Aorta (tissue), 5 donors: ENCODE measurements at places on chromosomes 11 and 22. TPM values are rescaled to one million over a fixed set of nuclear protein-coding genes. Genes with fewer than 3 reads are reported as not detected.

DNA sequence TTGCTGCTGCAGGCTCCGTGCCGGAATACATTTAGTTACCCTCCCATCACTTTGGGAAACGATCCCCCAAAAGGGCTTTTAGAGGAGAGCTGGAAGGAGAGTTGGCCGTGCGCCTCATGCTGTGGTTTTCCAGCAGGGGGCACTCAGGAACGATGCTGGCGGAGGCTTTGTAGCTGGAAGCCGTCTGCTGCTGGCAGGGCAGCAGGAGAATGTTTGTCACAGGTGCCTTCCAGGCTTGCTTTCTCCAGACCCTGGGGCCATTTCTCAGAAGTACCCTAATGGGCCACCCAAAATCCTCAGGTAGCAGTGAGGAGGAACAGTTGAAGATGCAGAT is 30.0 kb upstream of the CABP7 start:
- DNase-seq, result no peak
- H3K27me3 ChIP-seq, result no peaks in the 10 kb centered on the region
- no peaks in the 10 kb centered on the region for H3K4me1 ChIP-seq
- no peaks in the 10 kb centered on the region for H3K36me3 ChIP-seq

DNA sequence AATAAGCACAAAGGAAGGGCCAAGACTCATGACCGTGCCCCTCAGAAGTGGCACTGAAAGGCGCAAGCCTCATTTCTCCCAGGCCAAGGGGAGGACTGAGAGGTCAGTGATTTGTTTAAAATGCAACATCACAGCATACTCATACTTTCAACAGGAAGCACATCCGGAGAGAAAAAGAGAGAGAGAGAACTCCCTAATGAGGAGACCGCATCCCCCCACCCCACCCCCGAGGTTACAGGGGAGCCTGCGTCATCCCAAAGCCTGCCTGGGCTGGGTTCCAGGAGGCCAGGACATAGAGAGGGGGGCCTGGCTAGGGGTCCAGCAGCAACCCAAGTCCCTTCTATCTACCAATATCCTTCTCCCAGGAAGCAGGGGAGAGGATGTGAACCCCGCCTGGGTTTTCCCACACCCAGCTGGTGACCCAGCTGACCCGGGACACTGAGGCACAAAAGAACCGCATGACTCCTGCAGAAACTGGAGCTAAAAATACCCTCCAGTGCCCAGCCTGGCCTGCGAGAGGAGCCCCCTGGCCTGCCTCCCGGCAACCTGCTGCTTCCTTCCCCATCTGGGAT is 3.8 kb downstream of the CSNK1E start:
- no peaks in the 10 kb centered on the region for H3K27me3 ChIP-seq
- no peak overlapping the region for H3K4me3 ChIP-seq
- H3K36me3 ChIP-seq, result no peaks in the 10 kb centered on the region
- peak; percentile 91 for DNase-seq
- H3K4me1 ChIP-seq, result peaks cover 2% of the 10 kb centered on the region

DNA sequence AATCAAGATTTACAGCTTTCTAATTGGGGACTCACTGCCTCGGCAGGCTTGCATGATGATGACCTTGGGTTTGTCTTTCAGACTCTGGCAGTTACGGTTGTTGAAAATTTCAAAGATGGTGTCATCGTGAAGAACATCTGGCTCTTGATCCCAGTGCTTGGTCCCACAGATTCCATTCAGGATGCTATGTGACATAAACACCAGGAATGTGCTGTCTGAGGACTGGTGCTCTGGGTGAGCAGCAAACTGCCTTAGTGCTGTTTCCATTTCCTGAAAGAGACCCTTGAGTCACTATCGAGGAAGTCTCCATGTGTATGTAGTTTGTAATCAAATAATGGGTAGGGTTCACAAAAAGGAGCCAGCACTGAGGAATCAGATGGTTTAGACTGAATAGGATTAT is 7.1 kb downstream of the CASP12 start:
- no peak overlapping the region for H3K4me3 ChIP-seq
- H3K36me3 ChIP-seq, result peaks cover 6% of the 10 kb centered on the region
- H3K4me1 ChIP-seq, result peaks cover 3% of the 10 kb centered on the region
- H3K27me3 ChIP-seq, result no peaks in the 10 kb centered on the region

GRCh38 chr11:76621466-76621865 is 49.1 kb downstream of the LRRC32 start:
- peak overlapping the region; percentile 38 for H3K27ac ChIP-seq
- H3K4me1 ChIP-seq, result no peaks in the 10 kb centered on the region
- no peaks in the 10 kb centered on the region for H3K36me3 ChIP-seq

DNA sequence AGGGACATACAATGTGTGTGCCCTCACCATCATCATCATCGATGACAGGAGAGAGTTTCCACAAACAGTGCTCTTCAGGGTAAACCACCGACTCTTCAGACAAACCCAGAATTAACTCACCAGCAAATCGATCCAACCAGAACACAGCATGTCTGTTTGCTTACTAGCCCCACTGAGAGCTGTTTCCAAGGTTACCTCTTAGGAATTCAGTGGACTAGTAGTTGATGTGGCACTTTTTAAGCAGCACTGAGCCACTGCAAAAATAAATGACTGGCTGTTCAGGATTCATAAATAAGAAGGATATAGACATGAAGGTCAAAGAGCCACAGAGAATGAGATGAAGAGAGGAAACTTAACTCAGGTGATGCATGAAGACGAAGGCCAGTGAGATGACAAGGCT is 83.1 kb downstream of the PARVA start:
- H3K27ac ChIP-seq, result no peak overlapping the region
- peaks cover 6% of the 10 kb centered on the region for H3K4me1 ChIP-seq
- no peak for DNase-seq
- no peaks in the 10 kb centered on the region for H3K27me3 ChIP-seq

- no peak overlapping the region for H3K27ac ChIP-seq
- no peaks in the 10 kb centered on the region for H3K36me3 ChIP-seq
- H3K27me3 ChIP-seq, result no peaks in the 10 kb centered on the region
- no peaks in the 10 kb centered on the region for H3K4me1 ChIP-seq
These were observed 30.9 kb upstream of the CACNG2 start for GRCh38 chr22:36734171-36735058.

DNA sequence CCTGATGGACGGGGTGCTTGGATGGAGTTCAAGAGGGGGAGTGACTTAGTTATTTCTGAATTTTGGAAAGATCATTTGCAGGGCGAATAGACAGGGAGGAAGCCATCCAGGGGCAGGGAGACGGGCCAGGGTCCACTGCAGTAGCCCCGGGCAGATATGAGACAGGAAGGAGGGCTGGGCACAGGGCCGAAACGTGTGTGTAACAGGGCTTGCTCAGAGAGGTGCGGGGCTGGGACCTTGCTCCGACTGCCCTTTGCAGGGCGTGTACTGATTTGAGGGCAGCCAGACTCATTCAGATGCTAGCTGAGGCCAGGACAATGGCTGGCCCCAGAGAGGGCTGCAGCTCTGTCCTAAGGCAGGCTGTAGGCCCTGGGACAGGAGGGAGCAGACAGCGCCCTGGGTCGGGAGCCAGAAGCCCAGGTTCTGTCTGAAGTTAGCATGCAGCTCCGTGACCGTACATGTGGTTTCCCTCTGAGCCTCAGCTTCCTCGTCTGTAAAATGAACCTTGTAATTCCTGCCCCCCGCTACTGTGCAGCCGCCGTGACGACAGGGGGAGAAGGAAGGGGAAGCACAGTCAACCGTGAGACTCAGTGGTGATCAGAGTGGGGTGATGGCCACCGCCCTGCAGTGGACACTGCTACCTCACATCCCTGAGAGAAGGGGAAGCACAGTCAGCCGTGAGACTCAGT is 103.4 kb downstream of the PHF21B start:
- H3K27ac ChIP-seq, result no peak overlapping the region
- no peaks in the 10 kb centered on the region for H3K27me3 ChIP-seq
- H3K36me3 ChIP-seq, result no peaks in the 10 kb centered on the region
- no peaks in the 10 kb centered on the region for H3K4me1 ChIP-seq
- no peak for DNase-seq
- H3K4me3 ChIP-seq, result no peak overlapping the region

DNA sequence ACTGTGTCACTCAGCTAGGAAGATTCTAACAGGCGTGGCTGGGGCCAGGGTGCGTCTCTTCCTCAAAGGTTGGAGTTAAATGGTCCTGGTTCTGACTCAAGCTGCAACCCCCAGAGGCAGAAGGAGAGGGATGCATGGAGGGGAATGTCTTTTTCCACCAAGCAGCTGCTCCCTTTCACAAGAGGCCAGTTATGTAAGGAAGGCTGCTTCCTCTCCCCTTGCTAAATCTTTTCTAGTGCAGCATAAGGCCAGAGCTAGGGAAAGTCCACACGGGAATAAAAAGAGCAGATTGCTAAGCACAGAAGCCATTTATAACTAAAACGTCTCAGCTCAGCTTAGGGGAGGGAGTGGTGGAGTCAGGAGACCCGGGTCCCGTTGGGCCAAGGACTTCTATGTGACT is 10.0 kb downstream of the PVALB start:
- no peak overlapping the region for H3K27ac ChIP-seq
- no peak overlapping the region for H3K4me3 ChIP-seq
- no peak for DNase-seq
- H3K4me1 ChIP-seq, result no peaks in the 10 kb centered on the region
- no peaks in the 10 kb centered on the region for H3K36me3 ChIP-seq

DNA sequence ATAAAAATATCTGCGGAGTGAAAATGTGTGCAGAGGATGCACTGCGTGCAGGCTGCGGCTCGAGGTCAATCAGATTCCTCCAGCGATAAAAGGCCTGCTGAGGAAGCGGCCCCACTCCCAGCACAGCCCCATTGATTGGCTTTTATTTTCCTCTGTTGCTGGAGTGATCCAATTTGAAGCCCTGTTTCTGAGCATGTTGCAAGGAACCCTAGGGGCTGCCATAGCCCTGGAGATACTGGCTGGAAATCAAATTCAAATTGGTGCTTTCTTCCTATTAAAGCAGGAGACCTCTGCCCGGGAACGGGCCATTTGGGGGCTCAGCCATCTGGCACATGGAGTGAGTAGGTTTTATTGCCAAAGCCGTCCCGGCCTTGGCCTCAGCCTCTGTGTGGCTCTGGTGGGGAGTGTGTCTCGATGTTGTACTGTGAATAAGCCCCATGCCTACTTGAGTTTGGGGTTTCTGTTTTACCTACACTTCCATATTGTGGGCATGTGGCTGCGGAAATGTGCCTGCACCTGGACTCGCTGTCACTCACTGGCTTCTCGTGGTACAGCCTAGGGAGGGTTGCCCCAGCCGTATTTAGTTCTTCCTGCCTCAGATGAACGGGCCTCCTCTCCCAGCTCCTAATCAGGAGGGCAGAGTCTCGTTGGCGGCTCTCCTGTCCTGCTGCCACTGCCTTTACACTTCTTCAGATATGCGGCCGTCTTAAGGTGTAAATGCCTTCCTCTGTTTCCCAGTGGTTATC is 25.6 kb downstream of the PARVB start:
- no peaks in the 10 kb centered on the region for H3K4me1 ChIP-seq
- no peak overlapping the region for H3K27ac ChIP-seq
- no peak for DNase-seq

GRCh38 chr11:9399466-9399865 is 15.0 kb downstream of the IPO7 start:
- H3K36me3 ChIP-seq, result no peaks in the 10 kb centered on the region
- no peak for DNase-seq
- H3K4me1 ChIP-seq, result peaks cover 2% of the 10 kb centered on the region
- H3K27me3 ChIP-seq, result no peaks in the 10 kb centered on the region

DNA sequence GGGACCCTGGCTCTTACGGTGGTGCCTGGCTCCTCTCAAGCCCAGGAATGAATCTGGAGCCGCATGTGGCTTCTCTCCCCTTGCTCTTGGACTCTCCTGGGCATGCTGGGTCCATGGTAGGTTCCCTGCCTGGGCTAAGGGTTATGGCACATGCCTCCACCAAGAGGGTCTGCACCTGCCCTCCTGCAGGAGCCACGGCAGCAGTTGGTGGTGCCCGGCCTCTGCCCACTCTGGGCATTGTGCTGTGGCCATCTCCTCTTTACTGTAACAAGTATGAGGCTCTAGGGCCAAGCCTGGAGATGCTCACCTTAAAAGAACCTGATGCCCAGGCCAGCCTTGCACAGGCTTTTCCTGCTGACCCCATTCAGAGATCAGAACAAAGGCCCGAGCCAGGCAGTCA is 104.0 kb upstream of the PITPNB start:
- DNase-seq, result no peak
- no peaks in the 10 kb centered on the region for H3K4me1 ChIP-seq
- H3K27me3 ChIP-seq, result no peaks in the 10 kb centered on the region
- no peak overlapping the region for H3K4me3 ChIP-seq

DNA sequence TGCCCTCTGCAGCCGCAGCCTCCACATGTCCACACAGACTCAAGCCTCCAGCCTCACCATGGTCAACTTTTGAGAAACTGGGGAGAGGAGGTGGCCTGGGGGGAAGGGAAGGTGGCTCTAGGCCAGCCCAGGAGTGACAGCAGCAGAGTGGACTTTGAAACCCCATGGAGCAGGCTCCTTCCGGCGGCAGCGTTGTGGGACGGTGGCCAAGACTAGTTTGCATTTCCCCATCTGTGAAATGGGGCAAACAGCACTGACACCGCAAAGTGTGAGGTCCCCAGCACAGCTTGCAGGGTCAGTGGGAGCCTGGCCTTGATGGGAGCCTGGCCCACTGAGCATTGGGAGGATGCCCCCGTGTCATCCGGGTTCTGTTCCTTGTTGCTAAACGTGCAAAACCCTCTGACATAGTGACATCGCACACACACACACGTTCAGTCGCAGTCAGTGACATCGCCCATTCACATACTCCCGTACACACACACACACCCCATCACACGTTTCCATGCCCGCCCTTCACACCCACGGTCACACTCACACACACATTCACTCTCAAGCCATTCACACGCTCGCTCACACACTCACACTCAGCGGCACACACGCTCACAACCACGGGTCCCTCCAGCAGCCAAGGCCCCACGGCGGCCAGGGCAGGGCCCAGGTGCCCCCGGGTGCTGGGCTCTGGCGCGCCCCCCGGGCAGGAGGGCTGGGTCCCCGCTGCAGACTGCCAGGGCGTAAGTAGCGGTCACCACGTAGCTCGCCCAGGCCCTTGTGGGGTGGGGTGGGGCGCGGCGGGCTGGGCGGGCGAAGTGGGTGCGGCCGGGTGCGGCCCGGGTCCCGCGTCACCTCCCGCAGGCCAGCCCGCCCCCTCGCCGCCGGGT is 585 bp downstream of the CYB5R3 start:
- H3K36me3 ChIP-seq, result no peaks in the 10 kb centered on the region
- peak overlapping the region; percentile 59 for H3K4me3 ChIP-seq
- peak; percentile 71 for DNase-seq
- H3K27me3 ChIP-seq, result no peaks in the 10 kb centered on the region

DNA sequence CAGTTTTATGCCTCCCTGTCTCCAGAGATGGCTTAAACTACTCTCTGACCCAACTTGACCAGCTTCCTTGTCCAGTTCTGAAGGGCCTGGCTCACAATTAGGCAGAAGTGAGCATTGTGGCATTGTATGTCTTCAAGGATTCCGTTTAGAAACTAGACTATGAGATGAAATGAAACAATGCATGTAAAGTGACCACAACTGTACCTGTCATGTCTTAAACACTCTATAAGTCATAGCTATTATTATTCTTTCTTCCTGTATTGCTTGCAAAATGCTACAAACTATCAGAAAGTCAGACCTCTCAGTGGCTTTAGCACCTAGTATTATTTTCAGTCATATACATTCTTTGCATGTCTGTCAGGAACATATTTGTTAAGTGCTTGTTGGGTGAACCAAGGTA is 127.9 kb upstream of the MTMR2 start:
- no peaks in the 10 kb centered on the region for H3K27me3 ChIP-seq
- no peak overlapping the region for H3K4me3 ChIP-seq
- no peaks in the 10 kb centered on the region for H3K36me3 ChIP-seq
- DNase-seq, result no peak
- H3K4me1 ChIP-seq, result peaks cover 10% of the 10 kb centered on the region

GRCh38 chr22:39117585-39118191 is 20.6 kb downstream of the APOBEC3H start:
- H3K27ac ChIP-seq, result no peak overlapping the region
- no peaks in the 10 kb centered on the region for H3K4me1 ChIP-seq
- H3K27me3 ChIP-seq, result no peaks in the 10 kb centered on the region
- DNase-seq, result peak; percentile 66
- no peak overlapping the region for H3K4me3 ChIP-seq

The ZNF214 gene
- 1.2 TPM for polyA plus RNA-seq

The MRGPRF gene
- 130 TPM for polyA plus RNA-seq

The NPAT gene
- 3.8 TPM for polyA plus RNA-seq

The XKR3 gene
- polyA plus RNA-seq, result not detected

The APOL6 gene
- 8.4 TPM for polyA plus RNA-seq
